Memory B cell (primary cell): ENCODE measurements at places on chromosomes 7 and 10.

GRCh38 chr10:103783681-103784080, 71.7 kb downstream of the SH3PXD2A start:
- DNase-seq, result no peak

- no peak for DNase-seq
Measured at GRCh38 chr7:2195400-2196246, 37.1 kb downstream of the MAD1L1 start.

GRCh38 chr7:4818000-4818794, 42.8 kb downstream of the AP5Z1 start:
- DNase-seq, result no peak

DNA sequence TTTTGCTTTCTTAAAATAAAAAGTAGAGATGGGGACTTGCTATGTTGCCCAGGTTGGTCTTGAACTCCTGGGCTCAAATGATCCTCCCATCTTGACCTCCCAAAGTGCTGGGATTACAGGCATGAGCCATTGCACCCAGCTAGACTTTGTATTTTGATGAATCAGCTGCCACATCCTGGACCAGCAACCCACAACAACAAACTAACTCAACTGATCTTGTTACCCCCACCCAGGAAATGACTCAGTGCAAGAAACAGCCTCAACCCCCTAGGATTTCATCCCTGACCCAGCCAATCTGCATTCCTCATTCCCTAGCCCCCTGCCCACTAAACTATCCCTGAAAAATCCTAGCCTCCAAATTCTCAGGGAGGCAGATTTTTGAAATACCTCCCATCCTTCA, 123.8 kb downstream of the IPMK start:
- no peak for DNase-seq

DNA sequence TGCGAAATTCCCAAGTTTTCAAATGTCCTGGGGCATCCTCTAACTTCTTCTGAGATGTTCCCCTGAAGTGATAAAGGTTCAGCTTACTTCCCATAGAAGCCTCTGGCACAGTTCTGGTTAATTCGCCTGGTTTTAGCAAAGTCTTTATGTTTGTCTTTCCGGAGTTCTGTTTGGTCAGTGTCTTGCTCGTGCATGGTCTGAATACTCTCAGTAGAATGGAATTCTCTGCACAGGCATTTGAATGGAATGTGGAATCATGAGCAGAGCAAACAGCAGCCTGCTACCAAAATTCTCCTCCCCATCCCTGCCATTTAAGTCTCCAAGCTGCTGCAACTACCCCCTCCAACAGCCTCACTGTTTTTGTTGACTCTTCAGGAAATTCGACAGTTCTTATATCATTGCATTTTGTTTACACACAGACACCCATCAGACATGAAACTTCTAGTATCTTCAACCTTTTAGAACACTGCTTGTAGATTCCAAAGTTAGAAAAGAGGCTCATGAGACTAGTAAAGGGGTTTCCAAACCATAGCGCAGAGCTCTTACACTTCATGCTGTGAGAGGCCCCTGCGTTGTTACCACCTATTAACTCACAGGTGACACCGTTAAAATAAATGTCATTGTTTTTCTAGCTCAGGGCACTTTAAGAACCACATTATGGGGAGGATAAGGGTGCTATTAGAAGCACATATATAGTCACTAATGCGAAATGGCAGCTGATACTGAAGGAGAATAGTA, 129.7 kb downstream of the PLCE1 start:
- no peak for DNase-seq

- DNase-seq, result no peak
Measured at GRCh38 chr10:76657337-76658012, 980.1 kb downstream of the KCNMA1 start.

DNA sequence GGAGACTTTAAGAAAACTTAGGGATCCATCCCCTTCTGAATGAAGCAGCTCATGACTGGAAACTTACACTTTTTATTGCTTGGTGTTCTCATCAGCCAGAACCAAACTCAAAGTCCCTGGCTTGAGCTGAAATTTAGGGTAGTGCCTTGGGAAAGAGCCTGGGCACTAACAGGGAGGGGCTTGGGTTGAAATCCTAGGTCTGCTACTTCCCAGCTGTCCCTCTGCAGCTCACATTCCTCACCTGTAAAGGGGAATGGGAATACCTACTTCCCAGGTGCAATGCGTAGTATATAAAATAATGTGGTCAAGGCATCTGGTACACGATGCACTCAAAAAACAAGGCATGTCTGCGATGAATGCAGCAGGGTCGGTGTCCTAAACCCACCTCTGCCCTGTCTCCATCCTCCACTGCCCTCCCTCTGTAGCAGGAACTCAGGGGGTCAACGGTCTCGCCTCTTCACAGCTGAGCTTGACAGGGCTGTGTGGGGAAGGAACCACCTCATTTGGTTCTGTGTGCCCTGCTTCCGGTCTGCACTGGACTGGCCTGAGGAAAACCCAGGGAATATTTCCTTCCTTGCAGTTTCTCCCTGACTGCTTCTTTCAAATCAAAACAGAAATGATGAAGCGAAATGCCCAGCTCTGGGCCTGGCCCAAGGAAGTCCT, 80.0 kb downstream of the COBL start:
- DNase-seq, result no peak

GRCh38 chr10:122490786-122491680, 29.7 kb downstream of the HTRA1 start:
- DNase-seq, result no peak

DNA sequence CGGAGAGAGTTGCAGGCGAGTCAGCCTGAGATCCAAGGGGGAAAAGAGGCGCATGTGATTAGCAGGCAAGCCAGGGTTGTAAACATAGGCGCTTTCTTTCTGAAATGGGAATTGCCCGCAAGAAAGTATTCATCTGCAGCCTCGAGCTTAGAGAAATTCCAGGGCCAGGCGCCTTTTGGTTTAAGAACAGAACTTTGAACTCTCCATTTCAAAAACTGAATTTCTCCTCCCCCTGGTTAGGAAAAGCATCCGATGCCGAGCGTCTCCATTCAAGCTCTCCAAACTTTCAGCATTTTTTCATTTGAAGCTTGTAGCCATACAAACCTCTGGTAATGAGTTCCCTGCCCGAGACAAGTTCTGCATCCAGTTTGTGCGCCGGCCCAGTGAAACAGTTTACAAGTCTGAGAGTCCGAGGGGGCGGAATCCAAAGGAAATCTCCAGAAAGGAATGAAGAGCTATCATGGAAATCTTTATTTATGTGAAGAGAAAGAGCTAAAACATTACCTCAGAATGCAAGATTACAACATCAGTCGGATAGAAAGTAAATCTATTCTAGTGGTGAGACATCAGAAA, 69.9 kb downstream of the FAM204A start:
- DNase-seq, result no peak

DNA sequence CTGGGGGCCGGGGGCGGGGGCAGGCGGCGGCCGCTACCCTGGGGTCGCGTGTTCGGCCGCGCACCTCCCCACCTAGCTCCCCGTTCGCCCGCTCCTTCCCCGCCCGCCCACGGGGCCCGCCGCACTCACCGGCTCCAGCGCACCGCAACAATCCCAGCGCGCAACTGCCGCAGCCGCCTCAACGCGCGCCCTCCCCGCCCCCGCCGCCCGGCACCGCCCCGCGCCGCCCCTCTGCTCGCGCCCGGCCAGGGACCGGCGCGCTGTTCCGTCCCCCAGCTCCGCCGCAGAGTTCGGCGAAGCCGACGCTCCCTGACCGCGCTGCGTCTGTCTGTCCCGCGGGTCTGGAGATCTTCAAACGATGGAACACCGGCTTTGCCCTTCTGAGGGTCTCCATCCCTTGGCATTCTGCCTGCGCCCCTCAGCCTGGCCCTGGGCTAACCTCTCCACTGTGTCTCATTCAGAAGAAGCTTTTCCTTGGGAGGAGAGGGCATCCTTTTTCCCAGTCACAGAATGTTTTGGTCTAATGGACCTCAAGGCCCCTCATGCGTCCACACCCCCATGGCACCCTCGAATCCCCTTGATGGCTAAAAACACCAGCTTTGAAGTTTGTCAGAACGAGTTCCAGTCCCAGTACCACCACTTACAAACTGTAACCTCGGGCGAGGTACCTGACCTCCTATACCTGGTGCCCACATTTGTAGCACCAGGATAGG, at the start of gene NT5C2:
Gene NT5C2, minus strand, starts transcription at position 166 of the 713 bp plus-strand sequence. CDS start 18,314 bp downstream, outside the sequence.
- DNase-seq, result peak; percentile 71

DNA sequence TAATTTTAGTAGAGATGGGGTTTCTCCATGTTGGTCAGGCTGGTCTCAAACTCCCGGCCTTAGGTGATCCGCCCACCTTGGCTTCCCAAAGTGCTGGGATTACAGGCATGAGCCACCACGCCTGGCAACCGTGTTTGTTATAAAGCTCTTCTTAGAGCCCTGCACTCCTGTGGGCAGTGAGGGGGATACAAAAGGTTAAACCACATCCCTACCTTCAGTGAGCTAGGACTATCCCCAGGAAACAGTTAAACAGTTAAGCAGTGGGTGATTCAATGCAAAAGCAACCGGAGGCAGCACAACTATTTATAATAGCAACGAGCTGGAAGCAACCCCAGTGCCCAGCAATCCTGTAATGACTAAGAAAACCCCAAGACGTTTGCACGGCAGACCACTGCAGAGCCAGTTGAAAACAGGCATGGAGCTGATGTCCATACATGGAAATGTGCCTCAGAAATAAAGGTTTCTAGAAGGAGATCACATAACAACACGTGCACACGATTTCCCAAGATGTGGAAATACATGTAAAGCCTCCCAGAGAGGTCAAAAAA, 107.2 kb upstream of the LYZL2 start:
- no peak for DNase-seq

DNA sequence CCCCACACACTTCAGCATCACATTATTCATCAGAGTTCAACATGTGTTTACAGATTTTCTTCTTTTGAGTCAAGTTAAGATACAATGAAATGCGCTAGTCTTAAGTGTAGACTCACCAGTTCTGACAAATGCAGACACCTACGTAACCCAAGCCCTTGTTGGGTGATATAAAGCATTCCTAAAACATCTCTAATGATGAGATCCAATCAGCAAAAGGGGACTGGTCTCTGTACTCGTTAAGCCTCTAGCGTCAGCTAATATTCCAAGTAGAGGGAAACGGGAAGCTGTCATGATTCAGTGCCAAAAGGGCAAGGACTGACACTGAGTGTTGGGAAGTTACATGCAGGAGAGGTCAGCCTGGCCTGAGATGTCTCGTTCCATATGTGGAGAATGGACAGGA, 38.7 kb upstream of the TRIL start:
- no peak for DNase-seq

GRCh38 chr7:33630359-33630758, 275.0 kb upstream of the BMPER start:
- no peak for DNase-seq

GRCh38 chr7:131900785-131901287, 344.4 kb upstream of the PODXL start:
- DNase-seq, result no peak

- DNase-seq, result no peak
Measured at GRCh38 chr10:5314840-5315239, 49.9 kb upstream of the UCN3 start.

GRCh38 chr10:120788771-120789170, 62.4 kb upstream of the WDR11 start:
- no peak for DNase-seq
